ENCODE measurements at places on chromosomes 7 and 10. TPM values are rescaled to one million over a fixed set of nuclear protein-coding genes. Genes with fewer than 3 reads are reported as not detected.
A peak's percentile ranks its signal among the peaks of the same experiment; 100 is the strongest.

DNA sequence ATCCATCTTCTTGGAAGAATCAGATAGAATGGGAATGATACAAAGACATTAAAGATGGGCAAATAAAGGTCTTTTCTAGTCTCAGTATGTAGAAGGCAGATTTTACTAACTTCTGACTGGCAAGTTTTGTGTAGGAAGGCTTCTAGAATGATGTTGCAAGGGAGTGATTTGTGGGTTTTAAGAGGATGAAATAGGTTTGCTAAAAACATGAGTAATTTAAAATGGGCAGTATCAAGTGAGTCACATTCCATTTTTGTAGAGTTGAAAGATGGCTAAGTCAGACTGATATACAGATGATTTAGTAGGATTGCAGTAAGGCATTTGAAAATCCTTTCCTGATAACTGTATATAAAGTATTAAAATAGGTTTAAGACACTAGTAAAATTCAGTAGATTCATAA lies 777.4 kb downstream of the SORCS1 start:
- H3K4me1 ChIP-seq = no peaks in the 10 kb centered on the region
- no peaks in the 10 kb centered on the region for H3K27me3 ChIP-seq
- no peak overlapping the region for H3K4me3 ChIP-seq
- no peaks in the 10 kb centered on the region for H3K36me3 ChIP-seq
- no peak overlapping the region for H3K27ac ChIP-seq

- no peaks in the 10 kb centered on the region for H3K36me3 ChIP-seq
- DNase-seq = no peak
- peak overlapping the region; percentile 72 for H3K4me3 ChIP-seq
- peaks cover 25% of the 10 kb centered on the region for H3K4me1 ChIP-seq
- peak overlapping the region; percentile 85 for H3K27ac ChIP-seq
These were observed 1.8 kb downstream of the CCDC6 start for GRCh38 chr10:59904426-59905065.

ATOH7 gene
- not detected for total RNA-seq

- DNase-seq = no peak
- no peak overlapping the region for H3K4me3 ChIP-seq
- no peaks in the 10 kb centered on the region for H3K27me3 ChIP-seq
- no peaks in the 10 kb centered on the region for H3K36me3 ChIP-seq
These were observed 25.4 kb upstream of the PRKAG2 start for GRCh38 chr7:151902311-151902710.

GRCh38 chr10:129959544-129960480 lies 4.3 kb downstream of the EBF3 start:
- no peak overlapping the region for H3K27ac ChIP-seq
- no peak overlapping the region for H3K4me3 ChIP-seq
- DNase-seq = no peak
- H3K4me1 ChIP-seq = peaks cover 7% of the 10 kb centered on the region
- no peaks in the 10 kb centered on the region for H3K36me3 ChIP-seq

GRCh38 chr10:5514226-5514850 lies 10.4 kb upstream of the CALML3 start:
- H3K4me3 ChIP-seq = no peak overlapping the region
- no peak overlapping the region for H3K27ac ChIP-seq
- no peaks in the 10 kb centered on the region for H3K36me3 ChIP-seq

GRCh38 chr10:92846854-92847201 lies 1.5 kb upstream of the EXOC6 start:
- H3K4me3 ChIP-seq = no peak overlapping the region
- no peak for DNase-seq
- H3K4me1 ChIP-seq = peaks cover 19% of the 10 kb centered on the region
- H3K36me3 ChIP-seq = no peaks in the 10 kb centered on the region
- H3K27ac ChIP-seq = no peak overlapping the region

Data from naive thymus-derived CD4-positive, alpha-beta T cell (primary cell).